IPS-NIHi11 (cell line): ENCODE measurements at places on chromosomes 1 and 21.
A peak's percentile ranks its signal among the peaks of the same experiment; 100 is the strongest.

GRCh38 chr1:47194311-47194710, 4.5 kb upstream of the PDZK1IP1 start:
- no peak for DNase-seq

- peak; percentile 64 for DNase-seq
These were observed 52.2 kb downstream of the SMYD2 start for GRCh38 chr1:214332946-214333798.

GRCh38 chr1:6591222-6591621, 11.4 kb downstream of the ZBTB48 start:
- no peak for DNase-seq

- DNase-seq = no peak
These were observed 21.9 kb upstream of the ERO1B start for GRCh38 chr1:236303675-236304074.

DNA sequence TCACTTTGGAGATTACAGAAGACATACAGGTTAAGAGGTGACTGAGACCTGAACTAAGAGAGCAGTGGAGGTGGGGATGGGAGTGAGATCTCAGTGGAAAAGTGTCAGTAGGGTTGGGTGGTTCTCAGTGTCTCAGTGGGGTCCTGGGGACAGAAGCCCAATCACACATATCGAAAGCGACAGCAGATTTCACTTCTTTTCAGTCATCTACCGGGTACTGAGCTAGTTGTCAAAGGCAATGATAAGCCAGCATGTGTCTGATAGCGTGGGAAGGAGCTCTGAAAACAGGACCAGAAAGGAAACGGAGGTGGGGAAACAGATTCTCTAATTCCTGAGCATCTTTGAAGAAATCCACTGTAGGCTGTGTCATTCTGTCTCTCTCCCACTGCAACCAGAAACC, 59.5 kb downstream of the RHOU start:
- DNase-seq = no peak

- no peak for DNase-seq
These were observed 1.5 kb upstream of the HSPA13 start for GRCh38 chr21:14384453-14384852.

DNA sequence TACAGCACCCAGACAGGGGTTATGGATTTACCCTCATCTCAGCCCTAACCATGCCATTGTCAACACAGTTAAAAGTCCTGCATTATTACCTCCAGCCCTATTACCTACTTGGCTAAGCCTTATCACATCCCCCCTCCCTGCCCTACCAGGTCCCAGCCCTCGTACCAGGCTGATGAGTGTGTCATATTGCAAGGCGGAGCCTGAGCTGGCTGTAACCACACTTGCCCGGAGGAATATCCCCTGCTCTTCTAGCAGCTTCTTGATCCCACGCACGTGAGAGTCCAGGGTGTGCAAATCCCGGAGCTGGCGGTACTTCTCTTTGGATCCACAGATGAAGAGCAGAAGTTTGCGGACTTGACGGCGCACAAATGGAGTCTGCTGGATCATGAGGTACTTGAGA, 87.4 kb downstream of the UBR4 start:
- DNase-seq = no peak
